ENCODE measurements at places on chromosomes 16 and 17. TPM values are rescaled to one million over a fixed set of nuclear protein-coding genes. Genes with fewer than 3 reads are reported as not detected.

The GDPD3 gene
- 18.6 TPM for total RNA-seq

The C1QTNF1 gene
- 4.0 TPM for total RNA-seq

The PRSS53 gene
- total RNA-seq: 4.5 TPM

The KCNH4 gene
- 0.11 TPM for total RNA-seq

Measured in endothelial cell of umbilical vein (primary cell).